ENCODE measurements at places on chromosomes 12 and 14. TPM values are rescaled to one million over a fixed set of nuclear protein-coding genes. Genes with fewer than 3 reads are reported as not detected.

Gene RNU6-8
- not detected for total RNA-seq

Gene DAO
- not detected for total RNA-seq

Gene GYS2
- not detected for total RNA-seq

Gene MYH7
- total RNA-seq = not detected

Gene SOCS2
- 4.7 TPM for total RNA-seq

Gene LMO3
- not detected for total RNA-seq

Gene CCDC177
- total RNA-seq = not detected

Gene MSRB3
- 31.5 TPM for total RNA-seq

Gene AGAP2
- 0.15 TPM for total RNA-seq

Gene TPH2
- not detected for total RNA-seq

Gene RIPK3
- 5.5 TPM for total RNA-seq

Measured in epithelial cell of umbilical artery (primary cell).